Activated naive CD4-positive, alpha-beta T cell treated with anti-CD3 and anti-CD28 coated beads for 36 hours (primary cell): ENCODE measurements at places on chromosomes 12 and 14. TPM values are rescaled to one million over a fixed set of nuclear protein-coding genes. Genes with fewer than 3 reads are reported as not detected.

Gene ELK3
- 11.4 TPM for total RNA-seq

Gene HPD
- total RNA-seq: not detected

DNA sequence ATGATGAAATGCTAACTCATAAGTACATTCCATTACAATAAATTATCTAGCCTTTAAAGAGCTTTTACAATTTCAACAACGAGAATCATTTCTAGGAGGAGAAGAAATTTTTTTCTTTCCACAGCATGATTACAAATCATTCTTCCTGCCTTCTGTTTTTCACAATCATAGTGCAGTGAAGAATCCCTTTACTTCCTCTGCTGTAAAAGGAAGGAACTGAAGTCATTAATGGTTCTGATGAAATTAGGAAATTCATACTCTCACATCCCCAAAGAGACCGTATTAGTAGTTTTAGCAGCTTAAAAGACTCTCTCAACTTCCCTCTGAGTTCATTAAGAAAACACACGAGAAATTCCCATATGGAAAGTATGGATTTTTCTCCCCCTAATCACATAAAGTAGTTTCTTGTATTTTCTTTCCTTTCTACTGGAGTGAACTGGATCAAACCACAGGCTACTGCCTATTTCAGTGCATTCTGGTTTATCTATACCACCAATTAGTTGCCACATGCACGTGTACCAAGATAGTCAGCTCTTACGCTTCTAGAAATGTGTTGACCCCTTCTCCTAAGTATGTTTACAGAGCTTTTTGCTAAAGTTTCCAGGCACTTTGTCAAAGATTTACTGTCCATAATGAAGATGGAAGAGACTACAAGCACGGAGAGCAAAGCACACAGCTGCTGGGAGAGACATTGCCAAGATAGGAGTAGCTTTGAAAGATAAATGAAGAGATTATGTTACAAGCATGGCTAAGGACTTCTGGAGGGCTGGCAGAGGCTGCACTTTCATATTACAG lies 58.9 kb upstream of the KITLG start:
- DNase-seq: no peak

DNA sequence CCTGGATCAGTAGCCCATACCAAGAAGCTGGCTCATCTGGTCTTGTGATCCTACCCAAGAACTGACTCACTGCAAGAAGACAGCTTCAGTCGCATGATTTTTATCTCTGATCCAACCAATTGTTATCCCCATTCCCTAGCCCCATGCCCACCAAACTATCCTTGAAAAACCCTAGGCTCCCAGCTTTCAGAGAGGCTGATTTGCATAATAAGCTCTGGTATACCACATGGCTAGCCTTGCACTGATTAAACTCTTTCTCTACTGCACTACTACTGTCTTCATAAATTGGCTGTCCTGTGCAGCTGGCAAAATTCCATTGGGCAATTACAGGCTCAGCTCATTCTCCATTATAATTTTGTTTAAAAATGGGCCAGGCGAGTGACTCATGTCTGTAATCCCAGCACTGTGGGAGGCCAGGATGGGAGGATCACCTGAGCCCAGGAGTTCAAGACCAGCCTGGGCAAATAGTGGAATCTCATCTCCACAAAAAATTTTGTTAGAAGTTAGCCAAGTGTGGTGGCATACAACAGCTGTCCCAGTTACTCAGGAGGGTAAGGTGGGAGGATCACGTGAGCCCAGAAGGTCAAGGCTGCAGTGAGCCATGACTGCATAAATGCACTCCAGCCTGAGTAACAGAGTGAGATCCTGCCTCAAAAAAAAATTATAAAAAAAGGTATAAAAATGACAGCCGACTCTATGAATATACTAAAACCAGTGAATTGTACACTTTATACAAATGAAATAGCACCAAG lies 76.7 kb upstream of the EIF5 start:
- no peak for DNase-seq

- DNase-seq: no peak
Observed at GRCh38 chr14:98555440-98555839, 716.6 kb downstream of the BCL11B start.
